MCF 10A (cell line): ENCODE measurements at places on chromosomes 2 and 18.

GRCh38 chr2:12325806-12326205 is 390.9 kb upstream of the TRIB2 start:
- DNase-seq: peak; percentile 82

DNA sequence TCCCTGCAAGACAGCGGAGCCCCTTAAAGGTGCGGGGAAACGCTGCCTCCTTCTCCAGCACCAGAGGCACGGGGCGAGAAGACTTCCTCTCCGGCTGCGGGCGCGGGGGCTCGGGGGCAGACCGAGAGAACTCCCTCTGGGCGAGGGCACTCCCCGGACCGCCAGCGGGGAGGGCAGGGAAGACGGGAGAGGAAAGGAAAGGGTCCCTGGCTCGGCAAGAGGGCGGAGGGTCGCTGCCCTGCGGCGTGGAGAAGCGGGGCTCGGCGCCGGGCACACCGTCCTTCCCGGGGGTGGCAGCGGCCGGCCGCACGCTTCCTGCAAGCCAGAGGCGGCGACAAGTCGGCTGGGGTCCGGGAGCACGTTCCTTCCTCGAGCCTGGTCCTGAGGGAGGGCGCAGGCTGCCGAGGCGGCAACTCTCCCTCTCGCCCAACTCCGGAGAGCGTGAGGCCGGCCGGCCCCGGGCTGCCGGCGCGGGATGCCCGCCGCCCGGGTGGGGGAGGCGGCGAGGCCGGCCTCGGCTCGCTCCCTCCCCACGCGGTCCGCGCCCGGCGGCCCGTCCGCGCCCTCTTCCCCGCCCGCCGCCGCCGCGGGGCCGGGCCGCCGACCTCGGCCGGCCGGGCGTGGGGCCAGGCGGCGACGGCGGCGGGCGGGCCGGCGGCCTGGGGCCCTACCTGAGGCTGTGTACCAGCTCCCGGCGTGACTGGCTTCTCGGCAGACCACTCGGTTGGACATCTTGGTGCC is 1.1 kb downstream of the MEMO1 start:
- peak; percentile 32 for DNase-seq

- peak; percentile 32 for DNase-seq
Observed at GRCh38 chr2:71212336-71212735, 14.6 kb downstream of the PAIP2B start.

DNA sequence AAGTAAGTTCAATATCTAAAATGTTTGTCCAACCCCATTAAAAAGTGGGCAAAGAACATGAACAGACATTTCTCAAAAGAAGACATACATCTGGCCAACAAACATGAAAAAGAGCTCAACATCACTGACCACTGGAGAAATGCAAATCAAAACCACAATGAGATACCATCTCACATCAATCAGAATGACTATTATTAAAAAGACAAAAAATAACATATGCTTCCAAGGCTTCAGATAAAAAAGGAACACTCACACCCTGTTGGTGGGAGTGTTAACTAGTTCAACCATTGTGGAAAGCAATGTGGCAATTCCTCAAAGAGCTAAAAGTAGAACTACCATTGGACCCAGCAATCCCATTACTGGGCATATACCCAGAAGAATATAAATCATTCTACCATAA is 931.1 kb downstream of the LRP1B start:
- DNase-seq: no peak

DNA sequence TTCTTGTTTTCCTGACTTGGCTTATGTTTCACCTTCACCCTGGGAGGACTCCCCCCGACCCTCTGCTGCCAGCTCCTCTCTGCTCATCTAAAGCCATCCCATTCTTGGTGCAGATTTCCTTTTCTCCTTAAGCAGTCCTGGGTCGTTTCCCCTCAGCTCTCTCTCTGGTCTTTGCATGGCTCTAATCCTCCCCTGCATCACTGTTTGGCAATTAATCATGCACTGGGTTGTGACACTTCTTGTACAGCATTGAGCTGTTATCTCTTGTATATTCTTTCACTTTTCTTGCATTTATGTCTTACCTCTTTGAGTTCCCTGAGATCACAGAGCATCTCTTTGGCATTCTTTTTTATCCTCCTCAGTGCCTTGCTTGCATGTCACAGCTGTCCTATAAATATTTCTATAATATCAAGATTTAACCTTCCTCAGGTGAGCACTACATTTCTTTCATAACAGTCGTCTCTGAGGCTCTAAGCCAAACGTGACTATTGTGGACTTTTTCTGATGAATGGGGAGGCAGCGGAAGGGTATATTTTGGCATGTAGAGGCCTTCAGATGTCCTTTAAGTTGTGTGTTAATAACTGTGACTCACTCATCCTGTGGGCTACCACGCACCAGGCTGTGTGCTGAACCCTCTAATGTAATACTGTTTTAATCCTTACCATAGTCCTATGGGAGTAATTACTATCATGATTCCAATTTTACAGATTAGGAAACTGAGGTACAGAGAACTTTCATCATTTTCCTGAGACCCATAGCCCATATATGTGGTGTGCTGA is 507.5 kb downstream of the SLC4A3 start:
- peak; percentile 55 for DNase-seq

GRCh38 chr2:37080689-37081088 is 3.5 kb downstream of the HEATR5B start:
- no peak for DNase-seq

DNA sequence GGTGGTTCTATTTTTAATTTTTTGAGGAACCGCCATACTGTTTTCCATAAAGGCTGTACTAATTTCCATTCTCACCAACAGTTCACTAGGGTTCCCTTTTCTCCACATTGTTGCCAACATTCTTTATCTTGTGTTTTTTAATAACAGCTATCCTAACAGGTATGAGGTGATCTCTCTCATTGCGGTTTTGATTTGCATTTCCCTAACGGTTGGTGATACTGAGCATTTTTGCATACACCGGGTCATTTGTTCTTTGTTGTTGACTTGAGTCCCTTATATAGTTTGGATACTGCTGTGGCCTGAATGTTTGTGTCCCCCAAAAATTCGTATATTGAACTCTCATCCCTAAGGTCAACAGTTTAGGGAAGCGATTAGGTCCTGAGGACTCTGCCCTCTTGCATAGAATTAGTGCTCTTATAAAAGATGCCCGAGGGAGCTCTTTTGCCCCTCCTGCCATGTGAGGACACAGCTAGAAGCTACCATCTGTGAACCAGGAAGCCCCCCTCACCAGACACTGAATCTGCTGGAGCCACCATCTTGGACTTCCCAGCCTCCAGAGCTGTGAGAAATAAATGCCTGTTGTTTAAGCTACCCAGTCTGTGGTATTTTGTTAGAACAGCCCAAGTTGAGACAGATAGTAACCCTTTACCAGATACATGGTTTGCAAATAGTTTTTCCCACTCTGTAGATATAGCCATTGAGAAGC is 4.7 kb downstream of the IMP4 start:
- no peak for DNase-seq

DNA sequence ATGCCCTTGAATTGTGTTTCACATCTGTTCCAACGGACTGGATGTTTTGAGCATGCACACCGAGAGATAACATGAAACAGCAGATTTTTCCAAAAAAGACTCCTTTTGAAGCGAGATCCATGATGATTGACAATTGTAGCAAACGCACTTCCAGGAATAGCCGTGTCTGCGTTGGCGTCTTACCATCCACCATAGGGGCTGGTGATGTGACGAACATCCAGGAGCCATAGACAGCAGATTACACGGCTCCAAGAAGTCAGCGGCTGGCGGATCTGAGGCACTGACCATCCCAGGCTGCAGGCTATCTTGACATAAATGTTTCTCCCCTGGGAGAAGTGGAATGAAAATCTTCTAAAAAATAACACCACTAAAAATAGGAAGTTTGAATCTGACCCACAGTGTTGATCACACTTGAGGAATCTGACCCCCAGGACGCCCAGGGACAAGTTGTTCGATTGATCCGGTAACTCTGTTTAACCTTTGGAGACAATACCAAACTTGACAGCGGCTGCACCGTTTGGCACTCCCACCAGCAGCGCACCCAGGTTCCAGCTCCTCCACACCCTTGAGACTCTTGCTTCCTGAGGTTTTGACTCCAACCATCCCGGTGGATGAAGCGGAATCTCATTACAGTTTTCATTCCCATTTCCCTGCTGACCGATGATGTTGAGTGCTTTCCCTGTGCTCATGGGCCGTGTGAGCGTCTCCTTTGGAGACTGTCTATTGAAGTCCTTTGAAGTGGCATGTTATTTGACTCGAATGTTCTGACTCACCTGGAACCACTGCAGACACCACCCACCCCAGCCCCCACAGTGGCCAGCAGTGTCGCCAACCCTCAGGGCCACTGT is 140.0 kb upstream of the GPC1 start:
- DNase-seq: no peak

DNA sequence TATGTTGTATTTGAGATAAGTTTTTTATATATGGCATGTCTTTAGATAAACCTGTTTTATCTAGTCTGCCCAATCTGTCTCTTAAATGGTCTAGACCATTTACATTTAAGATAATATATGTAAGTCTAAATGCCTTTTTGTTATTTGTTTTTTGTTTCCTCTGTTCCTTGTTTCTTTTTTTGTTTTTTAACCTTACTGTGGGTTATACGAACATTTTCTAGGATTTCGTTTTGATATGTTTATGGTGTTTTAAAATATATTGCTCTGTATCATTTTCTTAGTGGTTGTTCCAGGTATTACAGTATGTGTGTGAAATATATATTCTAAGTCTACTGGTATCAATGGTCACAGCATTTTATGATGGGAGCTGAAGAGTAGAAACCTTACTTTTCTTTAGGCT is 13.3 kb downstream of the BCL2L11 start:
- no peak for DNase-seq

DNA sequence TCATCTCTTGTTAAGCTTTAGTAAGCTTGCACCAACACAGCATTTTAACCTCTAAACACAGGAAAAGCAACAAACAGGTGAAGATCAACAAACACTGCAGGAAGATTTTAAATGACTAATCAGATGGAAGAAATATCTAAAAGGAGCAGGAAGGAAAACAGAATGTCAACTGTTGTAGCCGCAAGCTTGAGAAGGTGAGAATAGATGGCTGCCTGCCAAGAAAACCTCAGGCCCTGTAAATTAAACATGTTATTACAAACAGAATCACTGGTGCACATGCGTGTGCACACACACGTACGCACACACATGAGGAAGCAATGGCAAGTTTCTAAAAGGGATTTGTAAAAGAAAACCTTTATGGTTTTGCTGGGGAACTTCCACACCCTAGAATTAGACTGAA is 257.8 kb upstream of the GALNT5 start:
- DNase-seq: peak; percentile 8

DNA sequence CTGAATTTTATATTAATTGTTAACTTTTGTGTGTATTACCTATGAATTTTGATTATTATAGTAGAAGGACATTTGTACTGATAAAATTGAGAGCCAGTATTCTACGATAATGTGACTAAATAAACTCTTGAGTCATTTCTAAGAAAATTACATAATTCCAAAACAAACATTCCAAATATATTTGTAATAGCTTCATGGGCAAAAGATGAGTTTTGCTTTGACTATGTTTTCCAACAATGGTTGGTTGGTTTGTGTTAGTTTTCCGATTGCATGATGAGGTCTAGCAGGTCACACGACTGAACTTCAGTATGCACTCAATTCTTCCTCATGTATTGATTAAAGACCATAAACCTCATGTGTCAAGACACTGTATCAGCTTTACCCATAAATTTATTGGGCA is 71.7 kb upstream of the WDR75 start:
- peak; percentile 66 for DNase-seq

GRCh38 chr2:119338826-119339561 is 27.6 kb downstream of the C2orf76 start:
- no peak for DNase-seq

DNA sequence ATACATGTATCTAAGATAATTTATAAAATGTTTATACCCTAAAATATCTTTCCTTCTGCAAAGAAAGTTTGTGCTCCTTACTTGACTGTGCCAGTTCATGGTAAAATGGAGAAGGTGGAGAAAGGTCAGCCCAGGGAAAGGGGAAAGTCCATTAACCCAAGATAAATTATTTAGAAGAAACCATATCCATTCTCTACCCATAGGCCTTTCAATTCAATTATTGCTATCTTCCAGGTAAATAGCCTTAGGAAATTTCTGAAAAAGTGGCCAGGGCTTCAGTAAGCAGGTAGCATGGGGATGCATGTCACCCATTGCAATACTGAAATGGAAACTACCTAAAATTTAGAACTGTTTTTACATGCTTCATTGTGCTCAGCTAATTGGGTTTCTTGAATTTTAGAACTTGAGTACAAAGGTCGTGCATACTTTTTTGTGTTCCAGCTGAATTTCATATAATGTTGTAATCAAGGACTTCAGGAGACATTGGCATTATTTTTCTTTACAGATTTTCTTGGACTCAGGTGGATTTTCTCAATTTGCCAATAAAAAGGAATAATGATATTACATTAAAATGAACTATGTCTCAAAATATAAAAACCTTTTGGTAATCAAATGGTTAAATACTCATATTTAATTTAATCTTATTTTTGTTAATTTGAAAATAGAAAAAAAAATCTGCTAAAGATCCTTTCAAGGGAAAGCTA is 124.9 kb downstream of the CSRNP3 start:
- DNase-seq: no peak

DNA sequence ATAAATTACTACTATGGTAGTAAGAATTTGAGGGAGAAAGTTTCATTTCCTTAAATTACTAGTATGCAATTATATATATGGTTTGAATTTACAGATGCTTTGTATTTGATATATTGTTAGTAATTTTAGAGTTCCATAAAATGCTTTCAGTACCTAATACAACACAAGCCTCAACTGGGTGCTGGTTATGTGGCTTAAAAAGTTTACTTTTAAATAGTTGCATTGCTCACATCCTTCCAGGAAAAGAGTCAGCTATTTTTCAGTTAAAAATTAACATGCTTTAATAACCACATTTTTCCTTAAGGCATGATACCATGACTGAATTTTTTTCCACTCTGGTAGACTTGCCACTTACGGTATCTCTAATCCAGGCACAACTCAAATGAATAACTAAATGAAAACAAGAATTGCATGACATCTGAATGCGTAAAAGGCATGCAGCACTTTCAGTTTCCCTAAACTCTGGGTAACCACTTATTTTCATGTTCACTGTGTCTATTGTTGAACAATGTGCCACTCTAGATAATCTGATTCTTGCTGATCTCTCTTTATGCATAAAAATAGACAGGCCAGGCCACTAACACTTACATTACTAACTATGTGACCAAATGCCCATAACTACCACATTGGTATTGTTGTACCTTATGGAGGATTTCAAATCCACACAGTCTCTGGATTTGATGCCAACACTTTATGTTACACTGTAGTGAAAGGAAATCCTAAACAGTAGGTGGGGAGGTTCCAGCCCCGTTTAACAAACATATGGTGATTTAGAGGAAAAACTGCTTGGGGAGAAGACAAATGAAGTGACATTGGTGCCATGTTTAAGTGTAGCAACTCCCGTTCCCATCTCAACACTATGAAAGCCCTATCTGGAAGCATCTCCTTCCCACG is 35.5 kb upstream of the SLC35F5 start:
- DNase-seq: no peak

DNA sequence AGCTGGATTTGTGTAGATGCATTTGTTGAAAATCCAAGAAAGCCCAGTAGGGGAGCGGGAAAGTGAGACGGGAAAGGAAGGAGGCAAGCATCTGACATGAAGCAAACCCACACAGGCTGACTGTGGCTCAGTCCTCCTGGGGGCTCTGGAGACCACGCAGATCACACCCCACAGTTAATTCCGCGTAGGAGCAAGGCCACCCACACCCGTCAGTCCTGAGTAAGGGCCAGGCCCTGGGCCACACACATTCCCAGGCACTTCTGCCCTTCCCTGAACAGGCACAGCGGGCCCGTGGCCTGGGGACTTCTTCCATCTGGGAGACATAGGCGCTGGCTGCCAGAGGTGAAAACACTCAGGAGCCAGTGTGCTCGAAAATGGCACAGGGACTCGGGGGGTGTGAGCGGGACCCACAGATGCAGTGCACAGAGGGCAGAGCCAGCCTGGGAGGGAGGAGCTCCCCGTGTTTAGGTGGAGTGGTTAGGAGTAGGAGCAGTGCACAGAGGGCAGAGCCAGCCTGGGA is 19.4 kb upstream of the PRLH start:
- no peak for DNase-seq
